ENCODE measurements at places on chromosomes 6 and 20. TPM values are rescaled to one million over a fixed set of nuclear protein-coding genes. Genes with fewer than 3 reads are reported as not detected.

- no peak overlapping the region for H3K27ac ChIP-seq
- H3K27me3 ChIP-seq = no peaks in the 10 kb centered on the region
- H3K4me1 ChIP-seq = no peaks in the 10 kb centered on the region
- no peaks in the 10 kb centered on the region for H3K36me3 ChIP-seq
- H3K4me3 ChIP-seq = no peak overlapping the region
- no peak for DNase-seq
Observed at GRCh38 chr6:96184798-96185197, 169.0 kb downstream of the FUT9 start.

GRCh38 chr6:106046116-106046853 is 39.9 kb upstream of the PRDM1 start:
- no peak overlapping the region for H3K4me3 ChIP-seq
- no peaks in the 10 kb centered on the region for H3K36me3 ChIP-seq
- no peaks in the 10 kb centered on the region for H3K27me3 ChIP-seq
- no peak overlapping the region for H3K27ac ChIP-seq
- no peaks in the 10 kb centered on the region for H3K4me1 ChIP-seq
- no peak for DNase-seq

ZNF334 gene
- total RNA-seq = 0.47 TPM

SLC22A7 gene
- total RNA-seq = not detected

DNA sequence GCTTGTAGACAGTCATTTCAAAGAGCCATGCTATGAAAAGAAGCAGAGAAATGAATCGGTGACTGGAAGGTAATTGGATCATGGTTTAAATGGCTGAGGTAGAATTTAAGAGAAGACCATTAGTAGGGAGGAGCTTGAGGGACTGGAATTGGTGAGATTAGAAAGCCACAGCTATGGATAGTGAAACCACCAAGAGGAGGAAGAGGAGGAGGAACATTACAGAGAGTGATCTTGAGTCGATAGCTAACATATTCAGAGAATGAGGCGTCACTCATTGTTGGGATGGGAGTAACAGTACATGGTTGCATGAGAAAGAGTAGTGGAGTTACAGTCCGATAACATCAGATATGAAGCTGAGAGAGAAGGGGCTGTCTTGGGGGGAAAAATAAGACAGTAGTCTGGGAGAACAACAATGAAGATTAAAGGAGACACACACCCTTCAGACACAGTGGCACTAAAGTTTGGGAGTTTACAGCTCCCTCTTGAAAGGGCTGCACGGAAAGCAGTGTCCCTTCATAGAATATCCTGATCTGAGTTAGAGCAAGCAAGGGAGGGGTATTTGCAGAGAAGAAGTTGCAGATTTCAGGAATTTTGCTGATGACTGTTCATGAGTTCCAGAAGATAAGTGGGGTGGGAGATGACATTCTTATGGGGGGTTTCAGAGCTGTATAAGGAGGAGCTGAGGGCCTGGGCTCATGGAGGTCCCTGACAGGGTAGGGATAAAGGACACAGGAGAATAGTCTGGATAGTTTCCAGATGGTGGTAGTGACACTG is 15.1 kb upstream of the LAMP5 start:
- H3K36me3 ChIP-seq = no peaks in the 10 kb centered on the region
- DNase-seq = no peak
- H3K27me3 ChIP-seq = no peaks in the 10 kb centered on the region
- H3K27ac ChIP-seq = no peak overlapping the region
- no peak overlapping the region for H3K4me3 ChIP-seq

DNA sequence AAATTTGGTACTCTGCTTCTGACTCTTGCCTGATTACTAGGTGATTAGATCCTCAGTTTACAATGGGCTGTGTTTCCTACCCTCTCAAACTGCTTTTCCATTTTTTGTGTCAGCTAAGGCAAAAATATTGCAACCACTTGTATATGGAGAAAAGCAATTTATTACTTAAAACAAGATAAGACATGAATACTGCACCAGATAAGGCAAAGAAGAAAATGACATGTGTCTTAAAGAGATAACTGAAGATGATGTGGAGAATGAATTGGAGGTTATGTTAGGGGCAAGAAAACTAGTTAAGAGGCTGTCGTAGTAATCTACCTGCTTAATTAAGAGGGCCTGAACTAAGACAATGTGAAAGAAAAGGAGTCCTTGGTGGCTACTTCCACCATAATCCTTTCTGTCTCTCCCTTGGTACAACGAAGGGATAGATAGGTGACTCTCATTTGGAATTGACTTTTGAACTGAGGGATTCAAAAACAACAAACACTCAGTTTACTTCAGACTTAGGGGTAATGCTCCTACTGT is 16.3 kb upstream of the REV3L start:
- H3K27ac ChIP-seq = no peak overlapping the region
- no peak for DNase-seq
- H3K4me1 ChIP-seq = peaks cover 11% of the 10 kb centered on the region
- H3K4me3 ChIP-seq = no peak overlapping the region

- peak overlapping the region; percentile 83 for H3K27ac ChIP-seq
- peaks cover 10% of the 10 kb centered on the region for H3K36me3 ChIP-seq
- H3K4me3 ChIP-seq = peak overlapping the region; percentile 37
- DNase-seq = peak; percentile 72
- H3K4me1 ChIP-seq = peaks cover 46% of the 10 kb centered on the region
Observed at GRCh38 chr20:46683939-46684750, 5.1 kb downstream of the TP53RK start.

- H3K27ac ChIP-seq = no peak overlapping the region
- H3K4me3 ChIP-seq = no peak overlapping the region
- no peaks in the 10 kb centered on the region for H3K36me3 ChIP-seq
- no peak for DNase-seq
Observed at GRCh38 chr20:62494537-62494936, 18.7 kb upstream of the GATA5 start.

RAB22A gene
- 21.6 TPM for total RNA-seq

GRCh38 chr20:59051666-59052185 is 9.1 kb upstream of the PRELID3B start:
- H3K4me1 ChIP-seq = no peaks in the 10 kb centered on the region
- no peak for DNase-seq
- no peak overlapping the region for H3K4me3 ChIP-seq
- H3K36me3 ChIP-seq = no peaks in the 10 kb centered on the region
- no peak overlapping the region for H3K27ac ChIP-seq

GRCh38 chr6:125751334-125751916 is 2.0 kb downstream of the HEY2 start:
- H3K4me1 ChIP-seq = peaks cover 34% of the 10 kb centered on the region
- no peak for DNase-seq
- no peaks in the 10 kb centered on the region for H3K36me3 ChIP-seq
- H3K4me3 ChIP-seq = peak overlapping the region; percentile 70

DNA sequence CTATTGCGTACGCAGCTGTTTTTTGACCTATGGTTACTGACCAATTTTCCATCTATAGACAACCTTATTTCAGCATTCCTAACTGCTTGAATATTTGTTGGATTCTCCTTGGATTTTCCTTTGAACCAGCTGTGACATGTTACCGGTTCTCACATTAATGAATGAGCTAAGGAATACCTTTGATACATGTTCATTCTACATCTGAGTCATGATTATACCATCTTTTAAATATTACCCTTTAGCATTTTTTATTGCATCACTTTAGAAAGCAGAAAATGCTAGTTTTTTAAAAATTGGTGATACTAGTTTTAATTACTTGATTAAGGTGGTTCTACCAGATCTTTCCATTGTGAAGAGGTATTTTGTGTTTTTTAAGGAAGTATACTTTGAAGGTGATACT is 1.9 kb upstream of the IGF2R start:
- H3K27ac ChIP-seq = no peak overlapping the region
- H3K4me1 ChIP-seq = peaks cover 21% of the 10 kb centered on the region
- no peaks in the 10 kb centered on the region for H3K36me3 ChIP-seq

DNA sequence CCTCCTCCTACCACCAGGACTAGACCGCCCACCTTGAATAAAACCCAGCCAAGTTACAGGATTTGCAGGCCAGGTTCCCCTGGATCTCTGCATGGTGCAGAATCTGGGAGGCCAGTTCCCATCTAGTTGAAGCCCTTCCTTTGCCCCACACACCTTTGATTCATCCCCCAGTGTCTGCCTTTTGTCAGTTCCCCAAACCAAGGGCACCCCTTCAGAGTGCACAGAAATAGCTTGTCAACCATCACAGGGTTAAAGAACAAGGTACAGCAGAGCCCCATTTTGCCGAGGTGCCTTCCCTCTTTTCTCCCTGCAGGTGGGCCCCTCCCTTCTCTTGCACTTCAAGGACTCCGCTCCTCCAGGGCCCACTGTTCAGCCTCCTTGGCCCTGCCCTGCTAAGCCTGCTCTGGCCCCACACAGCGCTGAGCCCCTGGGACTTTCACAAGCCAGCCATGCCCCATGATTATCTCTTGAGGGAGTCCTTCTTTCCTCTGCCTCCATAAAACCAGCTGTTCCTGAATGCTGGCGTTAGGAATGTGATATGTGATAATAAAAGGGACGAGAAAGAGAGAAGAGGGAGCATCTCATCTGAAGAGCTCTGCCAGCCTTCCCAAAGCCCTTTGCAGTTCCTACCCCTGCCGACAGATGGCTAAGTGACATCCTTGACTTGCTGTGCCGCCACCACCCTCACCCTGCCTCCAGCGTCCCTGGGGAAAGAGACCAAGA is 280.3 kb downstream of the CDC5L start:
- H3K27me3 ChIP-seq = no peaks in the 10 kb centered on the region
- peaks cover 8% of the 10 kb centered on the region for H3K4me1 ChIP-seq
- no peak overlapping the region for H3K4me3 ChIP-seq

DNA sequence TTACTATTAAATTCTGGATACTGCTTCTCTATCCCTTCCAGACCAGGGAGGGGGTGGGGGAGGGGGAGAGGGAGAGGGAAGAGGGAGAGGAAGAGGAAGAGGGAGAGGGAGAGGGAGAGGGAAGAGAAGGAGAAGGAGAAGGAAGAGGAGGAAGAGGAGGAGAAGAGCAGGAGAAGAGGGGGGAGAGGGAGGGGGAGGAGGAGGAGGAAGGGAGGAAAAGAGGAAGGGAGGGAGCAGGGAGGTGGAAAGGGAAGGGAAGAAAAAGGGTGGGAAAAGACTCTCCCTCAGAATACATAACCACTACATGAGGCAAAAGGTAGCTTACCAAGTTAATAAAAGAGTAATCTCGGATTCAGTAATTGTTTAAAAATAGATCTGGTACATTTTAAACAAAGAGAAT is 46.0 kb downstream of the FAM184A start:
- H3K4me1 ChIP-seq = peaks cover 5% of the 10 kb centered on the region
- no peaks in the 10 kb centered on the region for H3K27me3 ChIP-seq
- no peak for DNase-seq
- no peak overlapping the region for H3K27ac ChIP-seq
- no peaks in the 10 kb centered on the region for H3K36me3 ChIP-seq

AP5S1 gene
- 7.7 TPM for total RNA-seq

EPHA7 gene
- total RNA-seq = 1.3 TPM

FABP7 gene
- total RNA-seq = 14.3 TPM

All from suprapubic skin (tissue), 4 donors.